Stimulated activated CD8-positive, alpha-beta memory T cell treated with anti-CD3 and anti-CD28 coated beads, Interleukin-7, amount 100 ng/mL, for 48 hours (primary cell): ENCODE measurements at places on chromosomes 2 and 18.

GRCh38 chr2:38960609-38961320, 71.1 kb downstream of the ARHGEF33 start:
- DNase-seq: no peak

- no peak for DNase-seq
Measured at GRCh38 chr18:66558773-66559172, 45.1 kb downstream of the CDH19 start.

GRCh38 chr2:63058144-63058920, 7.7 kb downstream of the OTX1 start:
- DNase-seq: no peak

DNA sequence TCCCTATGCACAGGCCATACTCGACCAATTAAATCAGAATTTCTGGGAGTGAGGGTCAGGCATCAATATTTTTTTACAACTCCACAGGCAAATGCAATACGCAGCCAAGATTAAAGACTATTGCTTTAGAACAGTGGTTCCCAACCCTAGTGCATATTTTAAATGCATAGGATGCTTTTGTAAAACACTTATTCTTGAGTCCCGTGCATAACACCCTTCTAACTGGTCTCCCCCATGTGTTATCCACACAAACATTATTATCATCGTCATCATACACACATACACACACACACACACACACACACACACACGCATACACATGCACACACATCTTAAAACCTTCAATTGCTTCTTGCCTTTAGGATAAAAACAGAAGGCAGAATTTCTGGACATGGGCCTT, 145.0 kb upstream of the PELI1 start:
- DNase-seq: no peak

GRCh38 chr18:62324917-62325805, at the start of gene TNFRSF11A:
TNFRSF11A (plus strand) TSS chr18:62325310; CDS start chr18:62325353, 43 bp downstream.
- DNase-seq: peak; percentile 32

- DNase-seq: no peak
Measured at GRCh38 chr2:180505203-180505602, 475.2 kb upstream of the UBE2E3 start.
